ENCODE measurements at places on chromosomes 1 and 21. TPM values are rescaled to one million over a fixed set of nuclear protein-coding genes. Genes with fewer than 3 reads are reported as not detected.

OR2L8 gene
- not detected for polyA plus RNA-seq

GNG4 gene
- 3.3 TPM for polyA plus RNA-seq

ITLN2 gene
- 1.5 TPM for polyA plus RNA-seq

GRCh38 chr1:9441451-9442133 is 97.7 kb upstream of the SLC25A33 start:
- peak; percentile 50 for DNase-seq

DNA sequence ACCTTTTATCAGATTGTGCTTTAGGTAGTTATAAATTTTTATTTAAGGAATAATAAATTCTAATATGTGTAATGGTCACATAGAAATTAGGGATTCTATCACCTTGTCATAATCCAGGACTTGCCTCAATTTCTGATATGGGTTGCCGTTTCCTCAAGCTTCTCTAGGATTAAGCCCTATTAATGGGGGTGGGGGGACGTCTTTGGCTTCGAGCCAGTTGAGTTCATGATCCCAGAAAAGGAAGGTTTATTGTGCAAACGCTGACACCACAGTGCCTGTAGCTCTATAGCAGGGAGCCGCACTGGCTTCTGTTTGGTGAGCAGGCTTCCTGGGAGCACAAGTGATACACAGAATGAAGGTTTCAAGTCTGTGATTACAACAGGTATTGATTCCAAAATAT is 22.0 kb upstream of the VAMP3 start:
- DNase-seq = no peak

PUM1 gene
- polyA plus RNA-seq = 41.3 TPM

OR2T29 gene
- not detected for polyA plus RNA-seq
